Right forelimb (tissue), 1 donor: ENCODE measurements at places on chromosomes 2 and 18.

DNA sequence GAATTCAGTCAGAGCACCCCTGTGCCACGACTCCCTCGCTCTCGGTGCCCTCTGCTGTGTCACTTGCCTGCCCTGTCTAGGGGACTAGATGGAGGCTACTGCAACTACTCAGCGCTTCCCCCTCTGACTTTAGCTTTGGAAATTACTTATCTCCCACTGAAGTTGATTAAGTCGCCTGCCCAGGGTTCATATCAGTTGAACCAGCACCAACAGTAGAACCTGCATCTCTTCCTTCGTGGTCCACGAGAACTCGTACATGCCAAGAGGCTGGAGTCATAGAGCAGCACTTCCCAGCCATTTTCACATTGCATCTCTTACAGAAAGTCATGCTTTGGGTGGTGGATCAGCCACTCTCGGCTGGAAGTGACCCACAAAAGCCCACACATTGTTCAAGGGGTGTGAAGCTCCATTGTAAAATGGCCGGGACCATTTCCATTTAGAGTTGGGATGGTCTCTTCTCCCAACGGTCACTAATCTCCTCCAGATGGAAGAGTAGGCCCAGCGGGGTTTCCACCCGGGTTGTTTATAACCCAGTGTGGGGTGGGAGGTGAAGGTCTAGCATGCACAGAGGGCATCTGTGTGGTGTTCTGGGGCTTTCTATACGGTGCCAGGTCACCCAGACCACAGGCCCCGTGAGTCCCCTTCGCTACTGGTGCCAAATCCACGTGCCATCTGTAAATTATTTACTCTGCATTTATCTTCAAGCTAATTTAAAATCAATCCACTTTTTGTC, 38.0 kb downstream of the STEAP3 start:
- DNase-seq = peak; percentile 35

GRCh38 chr2:163703386-163703785, 32.4 kb downstream of the FIGN start:
- no peak for DNase-seq

DNA sequence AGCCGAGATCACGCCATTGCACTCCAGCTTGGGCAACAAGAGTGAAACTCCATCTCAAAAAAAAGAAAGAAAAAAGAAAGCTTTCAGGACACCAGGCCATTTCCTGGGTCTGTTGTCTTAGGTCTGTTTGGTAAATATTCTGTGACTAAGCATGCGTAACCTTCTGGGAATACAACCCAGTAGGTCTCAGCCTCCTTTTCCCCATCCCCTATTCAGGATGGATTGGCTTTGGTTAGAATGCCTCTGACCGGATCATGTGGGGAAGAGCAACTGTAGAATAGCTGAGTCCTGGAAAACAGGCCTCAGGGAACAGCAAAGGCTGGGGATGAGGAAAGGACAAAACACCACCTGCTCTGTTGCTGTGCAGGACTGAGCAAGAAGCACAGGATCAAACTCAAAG, 1.6 kb upstream of the PDCL3 start:
- DNase-seq = no peak

GRCh38 chr2:44102790-44103562, 65.7 kb upstream of the PPM1B start:
- no peak for DNase-seq

DNA sequence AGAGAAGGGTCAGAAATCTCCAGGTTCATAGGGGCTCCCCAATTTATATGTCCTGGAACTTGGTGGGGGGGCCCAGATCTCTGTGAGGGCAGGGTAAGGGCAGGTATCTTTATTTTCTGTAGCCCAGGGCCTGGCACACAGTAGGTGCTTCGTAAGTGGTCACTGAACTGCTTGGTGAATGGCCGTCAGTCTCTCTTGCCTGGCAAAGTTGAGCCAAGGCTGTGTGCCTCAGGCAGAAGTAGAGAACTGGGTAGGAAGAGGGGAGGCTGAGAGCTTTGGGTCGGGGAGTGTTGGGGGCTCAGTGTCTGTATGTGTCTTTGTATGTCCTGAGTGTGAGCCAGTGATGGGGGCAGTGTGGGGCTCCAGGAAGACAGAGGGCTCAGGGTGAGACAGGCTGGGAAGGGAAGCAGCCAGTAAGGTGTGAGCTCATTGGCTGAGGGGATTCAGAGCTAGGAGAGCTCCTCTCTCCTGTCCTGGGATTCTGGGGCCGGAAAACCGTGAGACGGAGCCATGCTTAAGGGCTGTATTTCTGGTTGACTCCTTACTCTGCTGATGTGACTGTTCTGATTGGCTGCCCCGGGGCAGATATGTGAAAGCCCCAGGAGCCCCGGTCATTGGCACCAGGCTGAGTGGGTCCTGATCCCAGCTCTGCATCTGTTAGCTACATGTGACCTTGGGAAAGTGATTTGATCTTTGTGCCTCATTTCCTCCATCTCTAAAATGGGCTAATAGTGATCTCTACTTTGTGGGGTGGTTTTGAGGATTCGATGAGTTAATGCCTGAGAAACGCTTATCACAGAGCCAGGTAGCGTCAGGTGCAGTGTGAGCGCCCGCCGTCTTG, 30.3 kb downstream of the STEAP3 start:
- peak; percentile 32 for DNase-seq

DNA sequence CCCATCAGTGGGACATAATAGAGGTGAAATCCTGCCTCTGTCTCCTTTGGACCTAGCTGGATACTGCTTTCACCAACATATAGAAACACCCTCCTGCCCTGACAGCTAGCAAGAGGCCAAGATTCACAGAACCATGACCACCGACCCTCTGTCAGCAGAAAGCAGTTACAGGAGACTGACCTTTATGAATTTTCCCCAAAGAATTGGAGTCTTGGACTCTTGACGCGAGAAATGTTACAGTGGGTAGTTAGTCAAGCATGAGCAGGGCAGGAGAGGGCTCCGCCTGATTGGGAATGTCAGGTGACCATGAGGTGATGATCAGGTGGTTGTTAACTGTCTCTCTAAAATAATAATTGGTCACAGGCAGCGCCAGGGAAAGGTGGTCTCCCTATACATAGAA, 1002.3 kb downstream of the TDRD15 start:
- no peak for DNase-seq

GRCh38 chr2:58984731-58985130, 743.6 kb upstream of the FANCL start:
- no peak for DNase-seq

DNA sequence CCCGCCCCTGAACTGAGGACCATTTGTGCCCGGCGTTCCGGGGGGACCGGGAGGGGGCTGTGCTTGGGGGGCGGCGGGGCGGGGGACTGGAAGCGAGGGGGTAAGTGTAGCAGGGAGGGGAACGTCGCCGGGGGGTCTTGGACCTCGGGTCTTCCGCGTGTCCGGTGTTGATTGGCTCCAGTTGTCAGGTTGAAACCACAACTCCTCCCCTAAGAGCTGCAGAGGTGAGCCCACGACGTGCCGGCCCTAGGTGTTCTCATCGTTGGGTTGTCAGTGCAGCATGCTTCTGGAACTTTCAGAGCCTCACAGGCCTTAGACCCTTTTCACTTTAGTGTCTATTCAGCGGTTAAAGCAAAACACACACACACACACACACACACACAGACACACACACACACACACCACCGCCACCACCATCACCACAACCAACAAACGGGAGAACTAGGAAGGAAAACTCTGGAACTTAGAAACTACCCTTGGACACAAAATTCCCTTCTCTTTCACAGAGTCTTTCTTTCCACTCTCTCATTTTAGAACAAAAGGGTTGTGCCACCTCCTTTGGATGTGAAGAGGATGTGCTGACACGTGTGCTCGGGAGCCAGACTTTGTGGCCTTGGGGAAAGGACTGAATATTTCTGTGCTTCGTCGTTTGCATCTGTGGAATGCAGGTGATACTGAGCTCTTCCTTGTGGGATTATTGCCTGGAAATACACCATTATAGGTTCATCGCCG, 6.7 kb upstream of the DLX2 start:
- DNase-seq = no peak

DNA sequence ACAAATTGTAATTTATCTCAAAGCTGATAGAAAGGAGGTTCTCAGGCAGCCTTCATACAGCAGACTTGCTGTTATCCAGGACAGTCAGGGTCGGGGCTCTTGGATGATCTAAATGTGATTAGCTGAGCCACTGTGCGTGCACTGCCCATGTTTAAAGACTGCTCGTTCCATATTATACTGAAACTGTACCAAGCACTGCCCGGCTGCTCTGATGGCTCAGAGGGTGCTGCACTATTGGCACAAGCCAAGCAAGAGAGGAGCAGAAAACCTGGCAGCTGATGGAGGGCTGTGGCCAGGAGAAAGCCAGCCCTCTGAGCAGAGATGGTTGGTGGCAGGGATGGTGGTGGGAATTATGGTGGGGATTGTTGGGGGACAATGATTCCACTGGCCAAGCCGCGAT, 63.4 kb downstream of the COL6A3 start:
- no peak for DNase-seq

- no peak for DNase-seq
Observed at GRCh38 chr2:212032536-212033219, 505.9 kb downstream of the ERBB4 start.

- no peak for DNase-seq
Observed at GRCh38 chr18:60892855-60893254, 440.4 kb upstream of the CDH20 start.

DNA sequence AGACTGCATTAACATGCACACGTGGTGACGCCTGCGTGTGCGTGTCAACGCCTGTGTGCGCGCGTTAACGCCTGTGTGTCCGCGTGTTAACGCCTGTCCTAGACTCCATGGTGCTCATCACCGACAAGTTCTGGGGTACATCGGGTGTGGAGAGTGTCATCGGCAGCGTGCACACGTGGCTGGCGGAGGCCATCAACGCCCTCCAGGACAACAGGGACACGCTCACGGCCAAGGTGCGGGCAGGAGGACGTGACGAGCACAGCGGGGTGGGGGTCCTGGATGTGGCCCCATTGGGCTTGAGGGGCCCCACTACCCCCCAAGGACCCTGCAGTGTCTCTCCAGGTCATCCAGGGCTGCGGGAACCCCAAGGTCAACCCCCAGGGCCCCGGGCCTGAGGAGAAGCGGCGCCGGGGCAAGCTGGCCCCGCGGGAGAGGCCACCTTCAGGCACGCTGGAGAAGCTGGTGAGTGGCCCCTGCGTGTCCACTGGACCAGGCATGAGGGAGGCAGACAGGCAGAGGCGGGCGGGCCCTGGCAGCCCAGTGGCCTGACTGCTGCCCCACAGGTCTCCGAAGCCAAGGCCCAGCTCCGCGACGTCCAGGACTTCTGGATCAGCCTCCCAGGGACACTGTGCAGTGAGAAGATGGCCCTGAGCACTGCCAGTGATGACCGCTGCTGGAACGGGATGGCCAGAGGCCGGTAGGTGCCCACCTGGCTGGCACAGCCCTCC, 29.2 kb downstream of the GPC1 start:
- peak; percentile 36 for DNase-seq

GRCh38 chr2:54079331-54079730, 36.1 kb upstream of the ACYP2 start:
- DNase-seq = no peak

GRCh38 chr2:192277494-192278109, 82.9 kb upstream of the TMEFF2 start:
- DNase-seq = no peak

- no peak for DNase-seq
Observed at GRCh38 chr2:136019306-136019705, 33.9 kb upstream of the DARS1 start.

- no peak for DNase-seq
Observed at GRCh38 chr2:62145478-62146100, 50.3 kb upstream of the B3GNT2 start.

GRCh38 chr2:98086491-98087446, at the start of gene VWA3B:
TSS of gene VWA3B (plus strand) at chr2:98087167. CDS start at chr2:98093093, 5,926 bp downstream.
- DNase-seq = peak; percentile 70

GRCh38 chr2:162074632-162074895, 549 bp upstream of the DPP4 start:
- DNase-seq = no peak

- peak; percentile 70 for DNase-seq
Observed at GRCh38 chr2:133568172-133568571, at the start of gene NCKAP5. TSS of gene NCKAP5 (minus strand) at chr2:133568463. CDS start at chr2:133517526, 50,937 bp downstream.

DNA sequence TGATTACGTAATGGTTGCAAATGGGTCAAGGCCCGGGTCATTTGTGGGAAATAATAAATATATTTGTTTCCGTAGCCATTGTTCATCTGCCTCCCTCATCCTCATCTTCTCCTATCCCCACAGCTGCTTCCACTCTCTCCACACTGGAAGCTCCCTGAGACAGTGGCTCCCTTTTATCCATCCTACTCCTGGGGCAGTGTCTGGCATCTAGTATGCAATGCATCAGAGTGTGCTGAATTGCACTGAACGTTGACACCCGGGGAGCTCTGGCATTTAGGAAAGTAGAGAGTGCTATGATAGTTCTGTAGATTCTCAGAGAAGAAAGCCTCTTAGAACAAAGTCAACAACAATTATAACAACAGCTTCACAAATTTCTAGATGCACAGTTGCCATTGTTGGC, 45.5 kb upstream of the NAB1 start:
- DNase-seq = no peak

DNA sequence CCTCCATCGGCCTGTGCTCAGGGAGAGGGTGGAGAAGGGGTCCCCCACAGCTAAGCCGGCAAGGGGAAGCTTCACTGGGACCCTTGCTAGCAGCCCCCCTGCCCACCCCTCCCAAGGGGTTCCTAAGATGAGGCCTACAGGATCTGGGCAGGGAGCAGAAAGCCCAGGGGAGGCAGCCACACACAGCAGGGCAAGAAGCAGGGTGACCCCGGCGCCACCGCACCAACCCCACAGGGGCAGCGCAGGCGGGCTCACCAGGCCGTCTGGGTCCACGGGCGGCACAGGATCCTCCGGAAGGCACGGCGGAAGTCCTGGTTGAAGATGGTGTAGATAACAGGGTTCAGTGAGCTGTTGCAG, 1.8 kb downstream of the ADRA2B start:
- DNase-seq = no peak

DNA sequence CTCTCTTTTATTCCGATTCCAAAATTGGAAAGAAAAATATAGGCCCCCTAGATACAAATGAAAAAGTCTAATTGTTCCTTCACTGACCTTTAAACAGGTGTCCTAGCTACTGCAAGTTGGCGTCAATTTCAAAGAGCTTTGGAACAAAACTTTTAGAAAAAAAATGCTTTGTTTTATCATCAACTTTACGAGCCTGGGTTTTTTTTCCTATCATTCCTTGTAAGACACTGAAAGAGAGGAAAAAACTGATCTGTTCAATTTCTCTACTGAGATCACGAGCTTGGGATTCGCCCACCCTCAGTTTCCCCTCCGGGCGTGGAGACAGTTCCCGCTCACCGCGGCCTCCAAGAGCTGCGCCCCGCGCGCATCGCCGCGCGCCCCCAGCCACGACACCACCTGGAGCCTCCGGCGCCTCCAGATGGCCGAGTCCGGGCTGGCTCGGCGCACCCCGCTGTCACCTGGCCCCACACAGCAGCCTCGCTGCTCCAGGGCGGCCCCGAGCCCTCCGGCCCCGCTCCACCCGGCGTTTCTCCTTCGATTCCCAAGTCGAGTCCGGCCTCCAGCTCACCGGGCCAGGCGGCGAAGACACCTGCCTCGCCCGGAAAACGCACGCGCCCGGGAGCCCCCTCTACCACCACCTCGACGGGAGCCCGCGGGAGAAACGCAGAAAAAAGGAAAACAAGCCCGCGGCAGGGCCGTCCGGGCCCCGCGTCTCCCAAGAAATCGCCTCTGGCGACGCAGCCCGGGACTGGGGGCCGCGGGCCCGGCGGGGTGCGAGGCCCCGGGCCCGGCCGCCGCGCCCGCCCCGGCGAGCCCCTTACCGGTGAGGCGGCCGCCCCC, 656 bp downstream of the TBC1D8 start:
- peak; percentile 63 for DNase-seq
